ENCODE measurements at places on chromosomes 4 and X.

DNA sequence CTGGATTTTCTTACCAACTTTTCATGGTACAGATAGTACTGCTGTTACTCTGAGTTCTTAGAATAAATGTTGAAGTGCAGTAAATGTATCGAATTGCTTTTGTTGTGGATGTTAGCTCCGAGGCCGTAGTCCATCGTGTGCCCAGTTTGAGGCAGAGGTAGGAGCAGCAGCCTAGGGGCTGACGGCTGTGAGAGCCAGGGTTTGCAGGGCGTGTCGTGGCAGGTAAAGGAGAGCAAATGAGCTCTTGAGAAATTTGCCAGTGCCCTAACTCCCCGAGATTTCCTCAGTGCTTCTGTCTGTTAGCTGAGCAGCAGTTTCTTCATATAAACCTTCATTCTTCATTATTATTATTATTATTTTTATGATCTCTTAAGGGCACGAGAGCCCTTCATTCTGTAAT lies 21.6 kb downstream of the PRIMPOL start:
- no peak for DNase-seq

DNA sequence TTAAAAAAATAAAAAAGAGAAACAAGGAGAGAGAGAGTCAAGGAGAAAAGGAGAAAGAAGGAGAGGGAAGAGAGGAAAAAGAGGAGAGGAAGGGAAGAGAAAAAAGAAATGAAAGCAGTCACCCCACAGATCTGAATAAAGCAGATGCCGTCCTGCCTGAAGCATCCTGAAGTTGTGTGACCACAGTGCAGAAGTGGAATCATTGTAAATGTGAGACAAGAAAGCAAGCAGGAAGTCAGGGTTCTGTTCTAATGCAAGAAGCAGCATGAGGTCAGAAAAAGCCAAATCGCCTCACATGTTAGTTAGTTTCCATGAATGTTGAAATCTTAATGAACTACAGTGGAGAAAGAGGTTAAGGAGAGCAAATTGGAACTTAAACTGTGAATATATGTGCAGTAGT lies 692.5 kb downstream of the CENPC start:
- no peak for DNase-seq

DNA sequence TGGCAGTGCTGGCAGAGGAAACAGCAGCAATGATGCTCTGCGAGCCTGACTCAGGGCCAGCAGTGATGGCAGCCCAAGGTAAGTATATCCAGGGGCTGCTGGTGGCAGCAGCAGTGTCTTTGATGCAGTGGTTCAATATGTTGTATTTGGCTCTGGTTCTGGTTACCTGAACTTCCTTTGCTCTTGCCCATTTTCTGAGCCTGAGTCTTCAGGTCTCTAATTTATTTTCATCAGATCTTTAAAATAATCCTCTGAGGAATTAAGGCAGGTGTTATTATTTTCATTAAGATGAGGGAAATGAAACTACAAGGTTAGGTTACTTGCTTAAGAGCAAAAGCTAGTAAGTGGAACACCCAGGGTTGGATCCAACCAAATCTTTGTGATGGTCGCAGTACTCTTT lies 102.8 kb upstream of the BMP2K start:
- no peak for DNase-seq

GRCh38 chr4:48985602-48985975 lies 486 bp upstream of the CWH43 start:
- DNase-seq = no peak

DNA sequence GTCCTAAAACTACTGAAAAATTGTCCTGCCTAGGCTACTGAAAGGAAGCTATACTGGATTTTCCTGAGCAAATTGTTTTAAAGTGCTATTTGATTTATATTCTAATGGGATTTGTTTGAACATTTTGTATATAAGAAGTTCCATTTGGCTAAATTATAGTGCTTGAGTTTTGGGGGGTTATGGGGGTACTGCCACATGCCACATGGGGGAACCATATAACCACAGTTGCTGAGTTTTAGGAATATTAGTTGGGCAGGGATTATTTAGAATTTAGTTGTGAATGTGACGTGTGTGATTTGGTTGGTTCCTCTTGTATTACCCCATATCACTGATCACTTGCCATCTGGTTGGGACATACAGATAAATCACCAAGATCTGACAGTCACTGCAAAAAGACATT lies 224.5 kb upstream of the TAPT1 start:
- DNase-seq = no peak

GRCh38 chr4:122450847-122451246 lies 5.7 kb downstream of the IL2 start:
- peak; percentile 10 for DNase-seq

DNA sequence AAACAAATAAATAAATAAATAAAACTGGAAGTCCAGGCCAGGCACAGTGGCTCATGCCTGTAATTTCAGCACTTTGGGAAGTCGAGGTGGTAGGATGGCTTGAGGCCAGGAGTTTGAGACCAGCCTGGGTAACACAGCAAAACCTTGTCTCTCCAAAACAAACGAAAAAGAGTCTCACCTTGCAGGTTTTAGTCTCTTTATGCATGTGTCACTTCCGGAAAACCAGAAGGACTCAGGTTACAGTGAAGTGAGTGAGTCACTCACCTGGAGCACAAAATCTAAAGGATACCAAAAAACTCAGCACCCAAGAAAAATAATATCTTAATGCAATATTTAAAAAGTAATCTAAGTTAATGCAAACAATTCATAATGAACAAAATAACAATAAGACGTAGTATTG lies 20.1 kb upstream of the SLC34A2 start:
- no peak for DNase-seq

GRCh38 chr4:165131247-165131832 lies 18.7 kb upstream of the TMEM192 start:
- peak; percentile 83 for DNase-seq

GRCh38 chr4:153116291-153116680 lies 88.0 kb upstream of the TRIM2 start:
- DNase-seq = no peak

DNA sequence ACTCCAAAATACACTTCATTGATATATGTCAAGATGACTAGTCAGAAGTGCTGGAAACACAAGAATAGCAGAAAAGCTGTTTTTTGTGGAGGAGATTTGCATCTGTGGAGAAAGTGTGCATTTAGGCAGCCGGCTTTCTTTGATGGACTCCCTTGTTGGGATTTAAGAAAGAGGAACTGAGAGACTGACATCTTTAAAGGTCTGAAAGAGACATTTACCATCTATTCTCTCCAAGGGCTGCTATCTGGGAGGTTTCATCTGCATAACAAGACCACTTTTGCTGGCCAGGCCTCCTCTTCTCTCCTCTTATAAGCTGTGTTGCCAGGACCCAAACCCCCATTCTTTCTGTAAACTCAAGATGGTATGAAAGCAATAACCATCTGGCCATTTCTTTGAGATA lies 1065.0 kb downstream of the NLGN4X start:
- DNase-seq = no peak

- no peak for DNase-seq
These were observed at the start of gene SLC10A6 for GRCh38 chr4:86848732-86849619. Gene SLC10A6, minus strand, starts transcription at chr4:86849384. Its CDS starts 269 bp downstream, at chr4:86849115.

GRCh38 chrX:43949669-43950068 lies 23.5 kb downstream of the NDP start:
- peak; percentile 3 for DNase-seq

- no peak for DNase-seq
These were observed 28.8 kb downstream of the HHIP start for GRCh38 chr4:144674711-144675110.

GRCh38 chr4:102404431-102404969 lies 59.2 kb upstream of the SLC39A8 start:
- no peak for DNase-seq

DNA sequence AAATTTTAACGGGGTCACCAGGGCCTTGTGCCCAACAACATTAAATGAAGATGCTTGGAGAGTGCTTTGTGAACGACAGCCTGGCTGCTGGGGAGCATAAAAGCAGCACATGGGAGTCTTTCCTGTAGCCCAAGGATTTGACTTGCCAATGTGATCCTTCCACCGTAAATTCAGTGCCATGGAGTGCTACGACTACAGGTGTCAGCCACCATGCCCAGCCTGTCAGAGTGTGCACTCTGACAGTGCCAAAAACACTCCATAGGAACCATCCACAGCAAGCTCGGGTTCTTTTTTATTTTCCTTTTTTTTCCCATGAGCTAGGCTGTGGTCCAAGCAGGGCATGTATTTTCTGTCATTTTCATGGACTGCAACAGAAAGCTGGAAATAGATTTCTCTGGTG lies 156.9 kb downstream of the NLGN4X start:
- no peak for DNase-seq

DNA sequence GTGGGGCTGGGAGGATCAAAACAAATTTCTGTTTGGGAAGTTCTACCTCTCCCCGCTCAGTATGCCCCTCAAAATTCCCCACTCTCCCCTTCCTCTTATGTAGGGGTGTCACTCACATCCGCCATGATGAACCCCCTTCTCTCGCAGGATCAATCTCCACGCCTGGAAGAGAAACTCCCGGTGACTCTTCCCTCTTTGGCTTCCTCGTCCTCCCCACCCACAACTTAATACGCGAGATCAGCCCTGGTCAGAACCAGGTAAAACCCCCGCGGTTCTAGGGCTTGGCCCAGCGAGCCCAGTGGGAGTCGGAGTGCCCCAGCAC lies 427 bp downstream of the LAMTOR3 start:
- no peak for DNase-seq

- DNase-seq = no peak
These were observed 20.3 kb downstream of the P2RY8 start for GRCh38 chrX:1516596-1517104.

- DNase-seq = no peak
These were observed 26.5 kb upstream of the CYBB start for GRCh38 chrX:37753384-37753783.

GRCh38 chrX:43974741-43975465 lies 1.7 kb upstream of the NDP start:
- DNase-seq = no peak

GRCh38 chrX:111039606-111040005 lies 56.4 kb upstream of the PAK3 start:
- DNase-seq = no peak

GRCh38 chrX:19198473-19198872 lies 76.2 kb upstream of the ADGRG2 start:
- no peak for DNase-seq

GRCh38 chr4:183492791-183493222 lies 12.1 kb upstream of the ING2 start:
- no peak for DNase-seq

GRCh38 chr4:152936446-152937335 lies 568 bp downstream of the FHDC1 start:
- DNase-seq = no peak

DNA sequence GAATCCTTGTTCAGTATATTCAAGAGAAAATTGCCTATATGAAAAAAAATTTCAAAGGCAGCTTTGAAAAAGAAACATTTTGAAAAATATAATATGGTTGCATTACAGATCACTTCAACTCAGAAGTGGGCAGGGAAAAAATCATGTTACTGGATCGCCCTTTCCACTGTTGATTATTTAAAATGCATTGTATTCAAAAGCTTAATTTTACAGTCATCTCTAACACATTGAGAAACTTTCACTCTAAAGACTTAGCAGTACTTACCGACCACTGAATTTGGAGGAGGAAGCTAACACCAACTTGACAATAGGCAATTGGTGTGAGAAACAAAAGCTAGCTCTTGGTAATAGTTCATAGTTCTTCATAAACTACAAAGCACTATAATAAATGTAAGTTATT lies 101.9 kb downstream of the CEP135 start:
- DNase-seq = no peak

DNA sequence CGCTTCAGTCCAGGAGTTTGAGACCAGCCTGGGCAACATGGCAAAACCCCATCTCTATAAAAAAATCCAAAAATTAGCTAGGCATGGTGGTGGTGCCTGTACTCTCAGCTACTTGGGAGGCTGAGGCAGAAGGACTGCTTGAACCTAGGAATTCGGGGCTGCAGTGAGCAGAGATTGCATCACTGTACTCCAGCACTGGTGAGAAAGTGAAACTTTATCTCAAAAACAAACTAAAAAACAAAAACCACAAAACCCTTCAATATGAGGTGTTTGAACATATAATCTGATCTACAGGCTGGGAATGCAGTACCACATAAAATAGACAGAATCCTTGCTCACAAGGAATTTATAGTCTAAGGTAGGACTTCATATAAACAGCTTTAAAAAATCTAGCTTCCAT lies 103.9 kb downstream of the PDS5A start:
- DNase-seq = no peak

DNA sequence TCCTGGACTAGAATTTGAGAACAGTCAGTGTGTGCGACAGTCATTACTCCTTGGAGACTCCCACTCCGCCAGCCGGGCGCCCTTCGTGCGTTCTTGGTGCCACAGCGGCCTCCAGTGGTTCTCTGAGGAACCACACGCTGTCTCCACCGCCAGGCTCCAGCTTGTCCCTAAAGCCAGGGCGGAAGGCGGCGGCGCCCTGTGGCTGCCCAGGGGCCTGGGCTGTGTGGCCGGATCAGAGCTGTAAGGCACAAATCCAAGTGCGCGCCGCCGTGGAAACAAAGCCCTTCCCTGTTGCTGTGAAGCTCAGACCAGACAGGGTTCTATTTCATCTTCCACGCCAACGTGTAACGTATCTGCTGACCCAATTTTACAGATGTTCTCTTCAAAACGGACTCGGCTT lies 34.2 kb downstream of the IDS start:
- DNase-seq = peak; percentile 45

GRCh38 chr4:71186566-71187403 lies 152.0 kb upstream of the SLC4A4 start:
- DNase-seq = peak; percentile 17

- no peak for DNase-seq
These were observed 85.7 kb downstream of the TSPAN5 start for GRCh38 chr4:98572697-98573096.

DNA sequence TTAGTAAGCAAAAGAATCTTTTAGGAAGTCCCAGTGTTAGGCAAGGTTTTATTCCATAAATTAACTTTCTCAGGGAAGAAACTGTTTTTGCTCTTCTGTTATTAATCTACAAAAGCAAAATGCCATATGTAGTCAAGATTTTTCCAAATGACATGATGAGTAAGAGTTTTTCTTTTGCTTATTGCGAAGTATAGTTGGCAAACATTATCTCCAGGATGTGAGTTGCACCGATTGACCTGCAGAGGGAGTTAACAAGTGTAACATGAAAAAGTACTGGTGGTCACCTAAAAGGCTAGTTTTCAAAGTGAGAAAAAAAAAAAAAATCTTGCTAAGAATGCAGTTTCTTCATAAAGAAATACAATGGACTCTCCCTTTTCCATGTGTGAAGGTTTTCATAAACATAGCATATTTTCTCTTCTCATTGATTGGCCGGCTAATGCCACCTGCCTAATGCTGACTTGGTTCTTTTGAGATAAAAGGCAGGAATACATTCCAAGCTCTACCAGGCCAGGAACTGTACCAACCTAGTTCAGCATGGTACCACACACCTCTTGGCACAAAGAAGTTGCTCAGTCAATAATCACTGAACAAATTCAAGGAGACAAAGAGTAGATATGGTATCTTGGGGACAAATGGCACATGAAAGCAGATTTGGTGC lies 100.2 kb downstream of the LNX1 start:
- DNase-seq = no peak

DNA sequence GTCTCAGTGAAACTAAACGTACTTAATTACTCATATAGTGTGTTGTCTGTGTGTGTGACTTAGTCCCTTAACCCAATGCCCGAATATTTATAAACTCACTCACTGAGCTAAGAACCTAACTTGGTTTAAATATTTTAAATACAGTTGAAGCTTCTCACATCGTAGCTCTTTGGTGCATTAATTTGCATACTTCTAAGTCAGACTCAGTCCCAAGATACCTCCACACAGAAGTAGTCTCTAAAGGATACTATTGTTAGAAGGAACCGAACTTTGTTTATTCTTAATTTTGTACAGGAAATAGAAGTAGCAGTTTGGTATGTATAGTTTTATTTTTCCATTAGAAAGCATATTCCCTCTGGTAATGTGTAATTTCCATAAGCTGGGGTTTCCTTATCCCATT lies 54.0 kb upstream of the NKAP start:
- no peak for DNase-seq
